Caki2 (cell line): ENCODE measurements at places on chromosomes 5 and 9. TPM values are rescaled to one million over a fixed set of nuclear protein-coding genes. Genes with fewer than 3 reads are reported as not detected.

Gene PTGER4
- 3.4 and 7.5 TPM in 2 replicates for total RNA-seq

Gene PHF24
- 0.07 and 0.20 TPM in 2 replicates for total RNA-seq

Gene IFNA17
- not detected in 2 replicates for total RNA-seq

Gene GRXCR2
- total RNA-seq = not detected in 2 replicates

Gene GLRA1
- not detected in 2 replicates for total RNA-seq

Gene NR2F1-AS1
- 0.67 TPM in 1 of 2 replicates, not detected in the other for total RNA-seq

Gene TEK
- total RNA-seq = 1.5 TPM in 1 of 2 replicates, not detected in the other

Gene DCAF10
- 5.6 and 11.6 TPM in 2 replicates for total RNA-seq

Gene FCN2
- not detected in 2 replicates for total RNA-seq

Gene SLC2A6
- 19.6 and 19.7 TPM in 2 replicates for total RNA-seq

Gene JAKMIP2
- 0.20 TPM in 1 of 2 replicates, not detected in the other for total RNA-seq

Gene WDR31
- 4.1 and 7.8 TPM in 2 replicates for total RNA-seq

GRCh38 chr5:180234271-180234670 lies 25.3 kb upstream of the RASGEF1C start:
- DNase-seq = no peak

- no peak for DNase-seq
Observed at GRCh38 chr9:68775003-68775730, 70.1 kb downstream of the PIP5K1B start.

DNA sequence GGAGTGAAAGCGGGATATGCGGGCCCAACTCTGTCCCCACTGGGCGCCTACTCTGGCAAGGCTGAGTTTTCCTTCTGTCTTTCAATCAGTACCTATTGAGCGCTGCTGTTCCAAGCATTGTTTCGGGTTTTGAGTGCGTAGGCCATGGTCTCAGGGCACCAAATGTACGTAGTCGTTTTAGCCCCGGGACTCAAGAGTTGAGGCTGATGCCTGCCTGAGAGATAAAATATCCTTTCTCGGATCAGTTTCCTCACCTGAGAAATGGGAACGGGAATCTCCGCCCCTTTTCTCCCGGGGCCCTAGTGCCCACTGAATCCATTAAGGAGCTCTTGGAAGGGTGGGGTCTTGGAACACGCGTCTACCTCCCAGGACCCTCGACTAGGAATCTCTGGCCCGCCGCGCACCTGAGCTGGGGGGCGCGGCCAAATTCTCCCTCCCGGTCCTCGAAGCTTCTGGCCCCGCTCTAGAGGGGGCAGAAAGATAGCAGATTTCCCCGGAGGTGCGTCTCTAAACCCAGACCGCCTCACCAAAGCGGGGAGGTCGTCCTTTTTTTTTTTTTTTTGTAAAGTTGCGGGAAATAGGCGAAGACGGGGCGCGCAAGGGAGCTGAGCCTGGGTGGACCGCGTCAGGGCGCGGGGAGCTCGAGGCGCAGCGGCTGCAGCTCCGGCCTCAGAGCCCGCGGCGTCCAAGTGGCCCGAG lies 494 bp upstream of the CXXC5 start:
- DNase-seq = no peak

DNA sequence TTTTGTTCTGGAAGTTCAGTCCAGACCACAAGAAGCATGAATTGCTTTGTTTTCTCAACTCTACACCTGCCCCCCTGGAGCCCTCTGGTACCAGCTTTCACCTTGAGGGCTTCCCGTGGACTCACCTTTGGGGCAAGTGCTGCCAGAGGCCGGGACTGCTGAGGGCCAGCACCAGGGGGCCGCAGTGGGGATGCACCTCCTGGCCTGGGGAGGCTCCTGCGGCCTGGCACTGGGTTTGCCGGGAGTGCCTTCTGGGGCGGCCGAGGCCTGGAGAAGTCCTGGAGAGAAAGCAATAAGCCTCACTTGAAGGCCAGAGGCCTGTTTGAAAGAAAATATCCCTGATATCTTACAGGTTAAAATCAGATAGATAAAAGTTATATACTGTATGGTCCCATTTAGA lies 21.7 kb downstream of the NIPAL4 start:
- DNase-seq = no peak

- DNase-seq = no peak
Observed at GRCh38 chr5:108168915-108169314, 213.0 kb downstream of the FBXL17 start.

DNA sequence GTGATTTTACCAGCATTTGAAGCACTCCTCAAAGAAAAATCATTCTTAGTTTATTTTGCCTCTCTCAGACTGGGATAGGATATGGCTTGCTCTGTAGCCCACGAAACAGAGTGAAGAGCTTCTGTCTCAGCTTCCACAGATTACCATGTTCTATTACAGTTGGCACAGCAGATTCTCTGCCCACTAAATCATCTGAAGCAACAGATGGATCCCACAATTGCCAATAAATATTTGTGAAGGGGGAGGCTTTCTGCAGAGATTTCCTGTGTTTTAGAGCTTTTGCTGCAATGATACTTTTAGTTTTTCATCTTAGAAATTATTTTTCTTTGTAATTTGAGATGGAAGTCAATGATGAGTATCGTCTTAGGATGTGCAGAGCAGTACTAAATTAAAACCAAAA lies 12.3 kb upstream of the MAP3K1 start:
- DNase-seq = no peak

GRCh38 chr5:28296254-28297013 lies 1258.0 kb upstream of the CDH9 start:
- no peak for DNase-seq

DNA sequence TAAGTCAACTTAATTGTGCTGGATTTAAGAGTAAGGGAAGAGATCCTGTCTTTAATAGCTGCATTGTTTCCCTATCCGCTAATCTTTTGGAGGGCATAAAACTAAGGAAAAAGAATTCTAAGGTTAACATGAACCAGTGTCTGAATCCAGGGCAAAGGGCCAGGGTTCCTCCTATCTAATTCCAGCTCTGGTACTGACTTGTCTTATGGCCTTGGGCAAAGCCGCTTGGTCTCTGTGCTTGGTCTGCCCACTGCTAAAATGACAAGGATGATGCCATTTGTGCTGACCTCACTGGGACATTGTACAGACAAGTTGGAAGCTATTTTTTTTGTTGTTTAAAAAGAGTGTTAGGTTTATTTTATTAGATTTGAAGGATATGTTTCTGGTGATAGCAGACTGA lies 334.7 kb upstream of the PIK3R1 start:
- no peak for DNase-seq

DNA sequence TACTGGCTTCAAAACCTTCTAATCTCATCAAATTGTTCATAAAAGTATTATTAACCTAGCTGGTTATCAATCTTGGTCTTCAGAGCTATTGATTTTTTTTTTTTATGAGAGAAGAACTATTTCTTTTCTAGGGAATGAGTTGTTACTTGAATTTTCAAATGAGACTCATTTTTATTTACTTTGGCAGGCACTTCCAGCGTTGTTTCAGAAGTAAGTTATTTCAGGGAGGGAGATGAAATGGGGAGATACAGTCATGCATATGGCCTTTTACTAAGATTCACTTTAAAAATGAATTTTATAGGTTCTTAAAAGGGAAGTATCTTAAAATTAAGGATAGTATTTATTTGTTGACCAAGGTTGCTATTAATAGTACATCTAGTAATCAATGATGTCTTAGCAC lies 129.6 kb downstream of the IZUMO3 start:
- DNase-seq = no peak

DNA sequence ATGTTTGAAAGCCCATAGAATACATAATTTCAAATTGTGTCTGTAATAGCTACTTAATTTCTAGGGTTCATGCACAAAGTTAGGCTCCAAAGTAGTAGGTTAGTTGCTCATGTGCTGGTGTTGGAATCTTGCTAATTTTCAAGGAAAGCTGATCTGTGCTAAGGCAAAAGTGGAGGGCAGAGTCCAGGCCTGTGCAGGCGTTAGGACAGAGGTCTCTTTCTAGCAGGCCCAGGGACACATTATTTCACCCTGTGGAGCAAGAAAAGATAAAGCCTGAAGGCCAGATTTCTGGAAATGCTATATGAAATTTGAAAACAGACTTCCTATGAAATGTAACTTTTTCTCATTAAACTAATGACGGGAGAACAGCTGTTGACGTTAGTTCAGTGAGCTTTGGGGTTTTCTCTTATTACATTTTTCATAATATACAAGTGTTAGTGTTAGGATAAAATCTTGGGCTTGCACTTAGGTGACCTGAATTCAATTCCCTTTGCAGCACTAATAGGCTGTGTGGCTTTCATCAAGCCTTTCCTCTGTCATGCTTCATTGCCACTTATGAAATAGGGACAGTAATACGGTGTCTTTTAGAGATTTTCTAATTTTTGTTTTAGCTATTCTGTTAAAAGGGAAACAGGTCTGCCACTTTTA lies 196.7 kb upstream of the HAPLN1 start:
- no peak for DNase-seq

GRCh38 chr5:7251132-7251531 lies 144.8 kb upstream of the ADCY2 start:
- DNase-seq = no peak

DNA sequence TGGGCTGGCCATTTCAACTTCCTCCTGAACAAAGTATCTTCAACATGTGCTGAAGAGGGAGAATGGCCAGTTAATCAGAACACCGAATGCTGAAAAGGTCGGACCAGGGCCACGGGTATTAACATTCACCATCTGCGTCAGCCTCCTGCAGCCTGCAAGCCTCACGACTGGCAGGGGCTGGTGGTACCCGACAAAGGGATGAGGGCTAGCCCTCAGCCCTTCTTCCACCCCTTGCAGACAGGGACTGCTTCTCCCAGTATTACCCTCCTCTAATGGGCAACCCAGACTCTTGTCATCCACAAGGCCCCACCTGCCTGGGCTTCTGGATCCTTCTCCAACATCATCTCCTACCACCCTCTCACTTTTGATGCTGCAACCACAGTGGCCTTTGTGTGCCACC lies 246.6 kb downstream of the FSTL4 start:
- DNase-seq = no peak

- no peak for DNase-seq
Observed at GRCh38 chr9:137319739-137320551, 17.9 kb upstream of the NRARP start.

DNA sequence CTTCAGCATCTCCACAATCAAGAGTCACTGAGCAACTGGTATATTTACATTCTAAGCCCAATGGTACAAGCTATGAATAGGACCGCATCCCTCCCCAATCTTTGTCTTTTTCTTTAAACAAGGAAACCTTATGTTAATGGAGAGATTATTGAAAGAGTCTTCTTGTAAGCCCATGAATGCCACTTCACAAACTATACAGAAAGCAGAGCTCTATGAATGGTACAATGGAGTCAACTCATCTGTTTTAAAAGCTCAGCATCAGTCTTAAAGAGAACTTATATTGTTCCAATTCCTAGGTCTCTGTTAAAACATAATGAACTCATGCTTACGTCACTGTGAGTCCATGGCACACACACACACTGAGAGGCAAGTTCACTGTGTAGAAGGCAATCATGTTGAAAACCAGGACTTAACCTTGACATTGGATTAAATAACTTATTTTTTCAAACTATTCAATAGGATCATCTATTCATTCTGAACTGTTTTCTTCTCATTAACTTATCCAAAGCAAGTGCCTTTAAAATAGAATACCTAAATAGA lies 4.5 kb downstream of the NREP start:
- no peak for DNase-seq

DNA sequence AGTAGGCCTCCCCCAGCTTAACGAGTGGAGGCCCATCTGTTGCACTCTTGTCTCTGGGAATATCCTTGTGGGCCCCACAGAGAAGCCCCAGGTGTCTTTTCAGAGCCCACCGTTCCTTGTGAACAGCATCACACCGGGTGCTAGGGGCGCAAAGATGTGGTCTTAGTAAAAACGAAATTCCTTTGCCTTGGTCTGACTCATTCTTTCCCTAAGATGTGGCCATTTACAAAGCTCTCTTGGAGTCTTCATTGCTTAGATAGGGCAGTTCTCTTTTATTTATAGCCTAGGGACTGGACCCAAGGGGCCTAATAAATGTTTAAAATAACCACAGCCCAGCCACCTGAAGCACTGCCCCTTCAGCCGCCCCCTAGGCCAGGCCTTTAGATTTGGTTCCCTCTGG lies 52.8 kb upstream of the RPL26L1 start:
- DNase-seq = no peak

DNA sequence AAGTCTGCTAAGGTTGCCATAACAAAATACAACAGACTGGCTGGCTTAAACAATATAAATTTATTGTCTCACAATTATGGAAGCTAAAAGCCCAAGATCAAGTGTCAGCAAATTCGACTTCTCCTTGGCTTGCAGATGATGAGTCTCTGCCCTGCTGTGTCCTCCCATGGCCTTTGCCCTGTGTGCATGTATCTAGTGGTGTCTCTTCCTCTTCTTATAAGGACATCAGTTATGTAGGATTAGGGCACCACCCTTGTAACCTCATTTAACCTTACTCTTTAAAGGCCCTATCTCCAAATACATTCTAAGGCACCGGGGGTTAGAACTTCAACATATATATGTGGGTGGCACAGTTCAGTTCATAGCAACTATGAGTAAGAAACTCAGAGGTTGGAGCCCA lies 157.9 kb upstream of the RASA1 start:
- no peak for DNase-seq

DNA sequence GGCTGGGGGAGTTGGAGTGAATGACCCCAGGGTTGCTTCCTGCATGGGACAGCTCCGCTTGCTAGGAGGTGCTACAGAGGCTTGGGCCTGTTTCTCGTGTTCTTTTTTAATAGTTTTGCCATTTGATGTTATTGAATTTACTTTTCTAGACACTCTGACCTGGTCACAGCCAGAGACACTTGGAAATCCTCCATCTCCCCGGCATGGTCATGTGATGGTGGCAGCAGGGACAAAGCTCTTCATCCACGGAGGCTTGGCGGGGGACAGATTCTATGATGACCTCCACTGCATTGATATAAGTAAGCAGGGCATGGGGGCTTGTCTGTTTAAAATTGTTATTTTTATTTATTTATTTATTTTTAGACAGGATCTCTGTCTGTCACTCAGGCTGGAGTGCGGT lies 13.4 kb downstream of the HSPA5 start:
- no peak for DNase-seq

DNA sequence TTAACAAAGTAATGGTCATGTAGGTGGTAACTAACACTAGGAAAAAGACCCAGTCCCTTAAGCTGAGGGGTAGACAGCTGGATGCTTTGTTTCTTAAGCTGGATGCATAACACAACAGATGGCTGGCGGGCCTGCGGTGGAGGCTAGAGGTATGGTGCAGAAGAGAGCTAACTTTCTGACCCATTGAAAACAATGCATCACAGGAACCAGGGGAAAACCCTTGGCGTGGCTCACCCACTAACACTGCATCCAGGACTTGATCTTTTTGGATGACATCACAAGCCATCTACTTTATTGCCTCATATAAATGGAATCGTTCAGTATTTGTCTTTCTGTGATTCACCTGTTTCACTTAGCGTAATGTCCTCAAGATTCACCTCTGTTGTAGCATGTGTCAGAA lies 138.7 kb downstream of the AUH start:
- DNase-seq = no peak

DNA sequence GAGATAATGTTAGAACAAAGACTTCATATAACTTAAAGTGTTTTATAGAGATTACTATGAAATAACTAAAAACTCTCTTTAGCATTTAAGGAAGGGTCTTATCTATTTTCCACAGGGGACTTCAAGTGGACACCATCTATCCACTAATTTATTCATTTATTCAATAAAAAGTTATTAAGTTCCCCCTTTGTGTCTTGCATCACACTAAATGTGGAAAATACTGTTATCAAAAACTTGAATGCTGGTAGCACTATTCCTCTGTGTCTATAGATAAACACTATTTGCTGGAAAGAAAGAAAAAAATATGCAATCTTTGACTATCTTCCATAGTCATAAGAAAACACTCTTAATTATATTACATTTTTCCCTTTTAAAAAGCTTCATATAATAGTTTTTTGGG lies 20.1 kb upstream of the ZNF622 start:
- DNase-seq = no peak

- DNase-seq = no peak
Observed at GRCh38 chr5:128613766-128614165, 75.7 kb upstream of the FBN2 start.

GRCh38 chr5:68408345-68408871 lies 192.9 kb downstream of the PIK3R1 start:
- no peak for DNase-seq
